ENCODE measurements at places on chromosomes 1 and 21.

DNA sequence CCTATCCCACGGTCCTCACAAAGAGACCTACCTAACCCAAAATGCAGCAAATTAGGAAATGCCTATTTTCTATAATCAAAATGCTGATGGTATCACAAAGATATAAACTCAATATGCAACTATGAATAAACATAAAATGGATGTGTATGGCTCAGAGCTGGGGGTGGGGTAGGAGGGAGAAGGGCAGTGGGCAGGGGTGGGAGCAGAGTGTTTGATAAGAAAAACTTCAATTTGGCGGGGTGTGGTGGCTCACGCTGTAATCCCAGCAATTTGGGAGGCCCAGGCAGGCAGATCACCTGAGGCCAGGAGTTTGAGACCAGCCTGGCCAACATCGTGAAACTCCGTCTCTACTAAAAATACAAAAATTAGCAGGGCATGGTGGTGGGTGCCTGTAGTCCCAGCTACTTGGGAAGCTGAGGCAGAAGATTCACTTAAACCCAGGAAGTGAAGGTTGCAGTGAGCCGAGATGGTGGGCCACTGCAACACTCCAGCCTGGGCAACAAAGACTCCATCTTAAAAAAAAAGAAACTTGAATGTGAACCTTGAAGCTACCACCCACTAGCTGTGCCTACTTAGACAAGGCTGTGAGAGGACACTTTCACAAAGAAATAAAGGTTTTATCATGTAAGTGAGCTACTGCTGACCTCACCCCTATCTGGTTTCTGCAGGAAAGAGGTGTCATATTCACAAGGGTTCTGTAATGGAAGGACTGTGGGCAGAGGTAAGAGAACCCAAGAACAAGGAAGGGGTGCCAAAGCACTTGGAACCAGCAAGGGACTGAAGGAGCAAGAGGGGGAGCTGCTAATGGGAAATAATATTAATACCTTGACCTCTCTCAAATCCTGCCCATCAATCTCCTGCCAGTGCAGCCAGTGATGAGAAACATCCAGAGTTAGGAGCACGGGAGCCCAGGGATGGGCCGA lies 53.0 kb downstream of the HLCS start:
- no peak for DNase-seq

DNA sequence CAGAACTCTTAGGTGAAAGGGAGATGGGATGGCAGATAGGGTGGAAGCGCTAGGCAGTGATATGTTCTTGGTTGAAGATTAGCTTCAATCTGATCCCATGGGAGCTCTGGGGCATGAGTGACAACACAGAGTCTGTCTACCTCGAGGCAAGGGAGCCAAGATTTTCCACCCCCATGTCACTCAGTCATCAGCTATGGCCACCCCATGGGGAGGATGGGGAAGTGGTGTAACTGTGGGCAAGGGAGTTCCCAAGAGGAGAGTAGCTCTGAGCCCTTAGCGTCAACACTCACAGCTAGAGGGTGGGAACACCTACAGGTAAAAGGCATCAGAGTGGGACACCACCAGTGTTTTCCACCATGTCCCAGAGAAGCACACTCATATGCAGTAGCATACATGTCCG lies 30.3 kb upstream of the C1QA start:
- no peak for DNase-seq

DNA sequence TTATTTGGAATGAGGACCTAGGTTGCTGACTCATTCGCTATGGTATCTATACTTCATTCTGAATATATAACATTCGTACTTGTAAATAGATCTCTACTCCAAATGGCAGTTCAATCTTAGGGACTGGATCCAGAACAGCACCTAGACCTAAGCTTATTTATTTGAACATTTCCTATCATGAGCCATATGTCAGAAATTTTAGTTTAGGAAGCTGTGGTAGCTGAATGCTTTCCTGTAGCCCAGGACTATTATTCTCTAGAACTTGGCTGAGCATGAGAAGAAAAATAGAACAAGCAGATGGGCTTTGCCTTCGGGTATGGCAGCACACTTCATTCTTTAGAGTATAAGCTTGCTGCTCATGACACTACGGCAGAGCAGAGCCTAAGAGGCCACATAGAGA lies 1114.4 kb upstream of the B3GALT2 start:
- no peak for DNase-seq

GRCh38 chr1:178142806-178143205 lies 48.9 kb downstream of the RASAL2 start:
- DNase-seq, result no peak

GRCh38 chr1:167909691-167910180 lies 4.2 kb downstream of the ADCY10 start:
- no peak for DNase-seq

GRCh38 chr1:236612349-236612748 lies 8.0 kb upstream of the HEATR1 start:
- DNase-seq, result no peak

- DNase-seq, result no peak
These were observed 324.8 kb downstream of the VAV3 start for GRCh38 chr1:107640207-107640606.

- no peak for DNase-seq
These were observed at the start of gene HSPB7 for GRCh38 chr1:16017461-16018303. Gene HSPB7, minus strand, starts transcription at chr1:16018043. Its CDS starts 80 bp downstream, at chr1:16017963.

DNA sequence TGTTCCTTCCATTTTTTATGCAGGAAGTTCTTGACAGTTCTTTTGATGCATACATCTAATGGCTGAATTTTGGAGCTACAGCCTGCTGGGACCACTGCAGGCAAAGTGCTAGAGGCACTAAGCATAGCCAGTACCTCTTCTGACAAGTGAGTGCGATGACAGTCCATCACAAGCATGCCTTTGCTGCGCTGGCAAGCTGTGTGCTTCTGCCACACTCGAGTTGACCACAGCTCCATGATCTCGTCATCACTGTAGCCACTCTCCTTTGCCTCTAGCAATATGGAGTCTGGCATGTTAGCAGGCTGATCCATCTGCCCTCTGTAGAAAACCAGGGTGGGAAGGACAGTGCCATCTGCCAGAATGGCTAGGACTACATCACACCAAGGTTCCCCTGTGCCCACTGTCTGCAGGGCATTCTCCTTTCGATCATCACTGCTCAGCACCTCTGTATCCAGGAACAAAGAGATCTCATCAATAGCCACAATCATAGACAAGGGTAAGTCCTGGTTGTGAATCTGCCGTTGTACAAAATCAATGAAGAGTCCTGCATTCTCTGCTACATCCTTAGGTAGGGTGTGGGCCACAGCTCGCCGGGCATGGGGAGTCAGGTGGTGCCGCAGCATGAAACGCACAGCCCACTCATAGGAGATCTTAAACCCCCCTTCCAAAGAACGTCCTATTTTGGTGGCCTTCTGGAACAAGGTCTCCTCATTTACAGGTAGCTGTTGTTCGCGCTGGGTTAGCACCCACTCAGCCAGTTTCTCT lies 6.0 kb downstream of the PSMB4 start:
- DNase-seq, result no peak

Data from activated CD4-positive, alpha-beta memory T cell treated with anti-CD3 and anti-CD28 coated beads for 36 hours (primary cell).